ENCODE measurements at places on chromosomes 3 and 15.

GRCh38 chr3:11178421-11178820, 24.1 kb downstream of the HRH1 start:
- no peak overlapping the region for H3K4me3 ChIP-seq
- H3K4me1 ChIP-seq: no peaks in the 10 kb centered on the region
- H3K27me3 ChIP-seq: no peaks in the 10 kb centered on the region

DNA sequence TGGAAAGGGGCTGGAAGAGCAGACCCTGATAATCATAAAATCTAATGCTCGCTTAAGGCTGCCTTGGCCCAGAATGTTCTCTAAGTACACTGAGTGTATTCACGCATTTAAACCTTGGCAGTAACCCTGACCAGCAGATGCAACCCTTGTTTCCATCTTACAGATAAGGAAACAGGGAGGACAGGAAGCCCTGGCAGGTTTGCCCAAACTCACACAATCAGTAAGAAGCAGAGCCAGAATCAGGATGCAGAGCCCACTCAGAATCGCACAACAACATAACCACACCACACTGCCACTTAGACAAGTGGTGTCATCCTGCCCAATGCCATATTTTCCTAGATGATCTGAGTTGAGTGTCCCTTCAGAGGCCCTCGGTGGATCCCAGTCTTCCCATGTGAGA, 214.5 kb upstream of the HES1 start:
- no peaks in the 10 kb centered on the region for H3K36me3 ChIP-seq
- H3K4me3 ChIP-seq: no peak overlapping the region
- no peak overlapping the region for H3K27ac ChIP-seq
- no peaks in the 10 kb centered on the region for H3K4me1 ChIP-seq

DNA sequence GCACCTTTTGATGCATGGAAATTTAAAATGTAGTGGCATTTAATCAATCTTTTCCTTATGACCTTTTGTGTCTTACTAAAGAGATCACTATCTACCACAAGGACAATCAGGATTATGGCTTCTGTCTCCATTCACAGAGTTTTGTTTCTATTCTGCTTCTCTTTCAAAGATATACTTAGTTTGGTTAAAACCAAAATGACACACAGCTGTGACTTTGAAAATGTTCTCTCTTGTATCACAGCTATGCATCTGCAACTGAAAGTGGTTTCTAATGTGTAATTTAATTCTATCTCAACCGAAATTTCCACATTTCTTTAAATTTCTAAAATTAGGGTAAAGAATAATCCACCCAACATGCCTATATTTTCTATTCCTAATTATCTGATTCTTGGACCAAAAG, 27.7 kb downstream of the HLTF start:
- no peak for DNase-seq
- no peaks in the 10 kb centered on the region for H3K27me3 ChIP-seq
- H3K4me1 ChIP-seq: no peaks in the 10 kb centered on the region
- no peak overlapping the region for H3K27ac ChIP-seq
- peaks cover 3% of the 10 kb centered on the region for H3K36me3 ChIP-seq
- no peak overlapping the region for H3K4me3 ChIP-seq

GRCh38 chr3:50930371-50931208, 255.9 kb downstream of the DOCK3 start:
- no peak overlapping the region for H3K27ac ChIP-seq
- DNase-seq: no peak
- no peaks in the 10 kb centered on the region for H3K4me1 ChIP-seq
- no peak overlapping the region for H3K4me3 ChIP-seq
- H3K27me3 ChIP-seq: peaks cover 3% of the 10 kb centered on the region

- H3K4me3 ChIP-seq: no peak overlapping the region
- no peak for DNase-seq
- peaks cover 18% of the 10 kb centered on the region for H3K27me3 ChIP-seq
- peaks cover 17% of the 10 kb centered on the region for H3K4me1 ChIP-seq
Observed at GRCh38 chr3:173401369-173401768, 3.8 kb downstream of the NLGN1 start.

Measured in B cell (primary cell).